ENCODE measurements at places on chromosomes 12 and 14.

DNA sequence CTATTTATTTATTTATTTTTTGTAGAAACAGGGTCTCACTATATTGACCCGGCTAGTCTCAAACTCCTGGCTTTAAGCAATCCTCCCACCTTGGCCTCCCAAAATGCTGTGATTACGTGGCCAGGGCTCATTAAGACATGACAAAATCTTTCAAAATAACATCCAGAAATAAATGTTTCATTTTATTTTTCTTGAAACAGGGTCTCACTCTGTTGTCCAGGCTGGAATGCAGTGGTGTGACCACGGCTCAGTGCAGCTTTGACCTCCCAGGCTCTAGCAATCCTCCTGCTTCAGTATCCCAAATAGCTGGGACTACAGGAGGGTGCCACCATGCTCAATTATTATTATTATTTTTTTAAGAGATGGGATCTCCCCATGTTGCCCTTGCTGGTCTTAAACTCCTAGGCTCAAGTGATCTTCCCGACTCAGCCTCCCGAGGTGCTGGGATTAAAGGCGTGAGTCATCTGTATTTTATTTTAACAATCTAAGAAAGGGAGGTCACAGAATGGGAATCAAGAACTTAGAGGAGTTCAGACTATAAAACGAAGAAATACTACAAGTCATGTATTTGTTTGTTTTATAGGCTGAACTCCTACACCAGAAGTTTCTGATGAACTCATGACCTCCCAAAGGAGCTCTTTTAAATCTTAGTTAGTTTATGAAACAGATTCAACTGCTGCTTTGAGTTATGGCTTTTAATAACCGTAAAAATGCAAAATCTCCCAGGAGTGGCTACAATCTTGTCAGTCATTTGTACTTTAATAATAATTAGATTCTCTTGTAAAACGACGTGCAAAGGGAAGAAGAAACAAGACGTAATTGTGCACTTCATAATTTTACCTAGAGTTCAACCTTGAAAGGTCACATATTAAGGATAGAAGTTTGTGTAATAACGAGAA is 2.1 kb upstream of the TMEM263 start:
- DNase-seq: no peak

GRCh38 chr12:47014474-47014873 is 64.9 kb upstream of the PCED1B start:
- DNase-seq: no peak

GRCh38 chr12:46983393-46983793 is 96.0 kb upstream of the PCED1B start:
- DNase-seq: no peak

DNA sequence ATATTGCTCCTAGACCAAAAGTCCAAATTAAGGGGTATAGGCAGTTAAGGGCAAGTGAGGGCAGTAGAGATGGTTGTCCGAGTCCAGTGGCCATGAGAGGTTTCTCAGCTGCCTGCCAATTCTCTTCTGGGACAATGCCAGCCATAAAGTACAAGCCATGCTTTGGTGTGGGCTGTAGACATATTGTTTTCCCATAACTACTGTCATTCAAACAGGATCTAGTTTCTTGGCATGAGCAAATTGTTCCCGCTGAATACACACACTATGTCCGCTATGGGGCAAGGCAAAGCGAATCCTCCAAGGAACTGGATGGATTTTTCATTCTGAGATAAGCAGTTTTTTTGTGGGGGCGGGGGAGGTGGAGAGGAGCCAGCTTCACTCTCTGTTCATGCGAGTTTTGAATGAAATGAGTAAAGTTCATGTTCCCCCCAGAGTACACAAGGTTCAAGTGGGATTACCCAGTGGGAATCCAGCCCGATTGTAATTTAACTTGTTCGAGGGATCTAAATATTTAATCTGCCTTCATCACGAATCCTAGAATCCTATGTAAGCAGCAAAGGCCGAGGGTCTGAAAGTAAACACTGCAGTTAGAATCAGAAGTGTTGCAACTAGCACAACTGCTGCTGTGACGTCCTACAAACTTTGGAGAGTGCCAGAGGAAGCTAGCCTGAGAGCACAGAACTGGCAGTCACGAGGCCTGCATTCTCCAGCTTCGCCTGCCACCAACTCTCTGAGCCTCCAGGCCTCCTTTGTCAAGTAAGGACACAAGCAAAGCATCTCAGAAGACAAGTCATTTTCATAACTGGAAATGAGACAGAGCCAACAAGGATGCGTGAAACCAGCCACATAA is 137.0 kb downstream of the CRADD start:
- DNase-seq: no peak

GRCh38 chr12:64627771-64628170 is 17.5 kb downstream of the RASSF3 start:
- no peak for DNase-seq

GRCh38 chr12:46265102-46265501 is 3.7 kb downstream of the SLC38A1 start:
- no peak for DNase-seq

- DNase-seq: no peak
Observed at GRCh38 chr12:89874146-89874545, 165.5 kb upstream of the ATP2B1 start.

GRCh38 chr12:120155072-120155471 is 38.5 kb upstream of the RAB35 start:
- no peak for DNase-seq

DNA sequence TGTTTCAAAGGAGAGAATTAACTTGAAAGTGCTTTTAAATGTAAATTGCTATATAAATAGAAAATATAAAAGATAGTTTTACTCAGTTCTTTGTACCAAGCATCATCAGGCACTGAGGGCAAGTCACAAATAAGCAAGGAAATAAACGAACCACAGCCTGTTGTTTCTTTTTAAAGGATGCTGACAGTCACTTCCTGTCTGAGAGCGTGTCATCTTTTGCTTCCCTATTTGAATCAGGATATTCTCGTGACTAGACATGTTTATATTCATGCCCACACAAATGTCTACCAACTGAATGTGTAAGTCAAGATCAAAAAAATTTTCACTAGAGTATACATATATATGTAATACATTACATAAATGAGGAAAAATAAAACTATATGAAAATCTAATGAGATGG is 31.4 kb upstream of the SLC2A13 start:
- DNase-seq: no peak

GRCh38 chr14:105864116-105864515 is 337.7 kb downstream of the TMEM121 start:
- DNase-seq: no peak

DNA sequence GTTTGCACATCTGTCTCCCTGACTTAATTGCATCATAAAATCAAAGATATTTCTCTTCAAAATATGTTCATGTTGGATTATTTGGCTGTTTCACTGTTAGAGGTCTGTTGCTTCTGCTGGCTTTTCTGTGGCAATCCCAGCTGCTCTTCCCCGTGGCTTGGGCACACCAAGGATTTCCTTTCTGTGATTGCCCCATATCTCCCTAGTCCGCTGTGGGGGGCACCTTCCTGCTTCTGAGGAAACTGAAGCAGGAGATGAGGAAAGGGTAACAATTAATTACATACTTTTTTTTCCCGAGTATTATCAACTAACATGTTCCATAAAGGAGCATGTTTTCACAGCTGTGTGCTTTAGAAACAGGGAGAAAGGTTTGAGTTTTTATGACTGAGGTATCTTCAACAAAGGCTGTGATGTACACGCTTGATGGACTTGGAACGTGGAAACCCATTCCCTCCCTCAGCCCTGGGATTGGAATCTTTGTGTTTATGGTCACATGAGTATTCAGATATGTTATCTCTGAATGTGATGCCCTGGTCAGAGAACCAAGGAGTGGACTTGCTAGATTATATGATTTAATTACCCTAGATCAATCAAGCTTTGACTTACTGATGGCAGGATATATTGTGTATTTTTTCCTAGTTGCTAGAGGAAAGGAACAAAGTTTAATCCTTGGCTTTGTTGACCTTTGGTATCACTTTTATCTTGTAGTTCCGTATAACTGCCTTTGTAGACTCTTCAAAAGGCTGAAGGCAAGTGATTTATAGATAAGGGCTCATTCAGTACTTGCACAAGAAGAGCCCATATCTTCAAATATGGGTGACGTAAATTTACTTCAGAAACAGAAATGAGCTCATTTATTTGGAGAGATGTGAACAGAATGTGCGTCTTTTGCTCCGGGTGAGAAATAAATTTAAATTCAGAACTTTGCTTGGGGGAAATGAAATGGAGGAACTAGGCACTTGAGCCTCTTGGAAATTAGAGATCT is 46.7 kb downstream of the BORCS5 start:
- no peak for DNase-seq

- DNase-seq: no peak
Observed at GRCh38 chr14:63730659-63731058, 2.8 kb upstream of the SGPP1 start.

DNA sequence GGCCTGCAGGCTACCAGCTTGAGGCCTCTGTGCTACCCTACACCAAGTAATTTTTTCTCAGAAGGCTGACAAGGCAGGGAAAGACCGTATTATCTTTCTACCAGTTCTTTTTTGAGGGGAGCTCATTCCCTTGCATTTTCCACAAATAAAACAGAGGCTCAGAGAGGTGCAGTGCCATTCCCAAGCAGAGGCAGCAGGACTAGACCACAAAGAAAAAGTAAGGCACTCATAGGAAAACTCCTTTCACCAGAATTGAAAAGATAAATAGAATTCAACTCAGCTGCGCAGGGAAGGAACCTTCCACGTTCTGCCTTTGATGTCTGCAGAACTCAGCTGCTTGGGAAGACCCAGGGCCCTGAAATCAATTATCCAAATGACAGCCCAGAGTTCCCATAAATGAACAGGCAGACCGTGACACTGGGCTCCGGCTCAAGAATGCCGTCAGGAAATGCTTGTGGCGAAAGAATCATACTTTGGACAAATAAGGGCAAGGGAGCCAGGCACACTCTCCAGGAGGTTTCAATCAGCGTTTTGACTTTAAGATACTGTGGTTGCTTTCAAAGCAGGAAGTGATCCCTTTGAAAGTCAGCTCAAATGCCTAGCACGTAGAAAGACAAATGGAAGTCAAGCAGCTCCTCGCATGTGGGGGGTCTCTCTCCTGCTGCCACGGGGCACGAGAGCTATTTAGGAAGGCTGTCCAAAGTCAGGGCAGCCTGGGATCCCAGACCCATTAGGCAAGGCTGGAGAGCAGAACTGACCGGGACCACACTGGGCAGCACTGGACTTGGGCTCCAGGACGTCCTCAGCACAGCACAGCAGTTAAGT is 14.0 kb downstream of the KCTD10 start:
- DNase-seq: no peak

GRCh38 chr12:6730169-6730568 is 6.3 kb downstream of the COPS7A start:
- DNase-seq: no peak

- no peak for DNase-seq
Observed at GRCh38 chr12:106258935-106259334, 11.1 kb upstream of the CKAP4 start.

- DNase-seq: no peak
Observed at GRCh38 chr12:71476513-71476912, 36.9 kb downstream of the LGR5 start.

DNA sequence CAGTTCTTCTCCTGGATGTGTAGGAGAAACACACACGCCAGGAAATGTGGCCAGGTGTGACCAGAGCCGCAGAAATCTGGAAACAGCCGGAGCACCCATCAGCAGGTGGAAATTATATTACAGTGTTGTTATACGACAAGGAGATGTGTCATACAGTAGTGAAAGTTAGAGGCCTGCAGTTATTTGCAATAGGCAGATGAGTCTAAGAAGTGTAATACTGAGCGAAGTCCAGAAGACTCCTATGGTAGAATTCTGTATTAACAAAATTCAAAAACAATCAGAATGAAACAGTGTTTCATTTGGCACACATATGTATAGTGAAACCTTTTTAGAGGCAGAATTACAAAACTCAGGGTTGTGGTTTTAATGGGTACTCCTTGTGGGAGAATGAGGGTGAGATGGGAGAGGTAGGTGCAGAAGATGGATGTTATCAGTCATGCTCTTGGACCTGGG is 39.3 kb upstream of the AMN start:
- no peak for DNase-seq

DNA sequence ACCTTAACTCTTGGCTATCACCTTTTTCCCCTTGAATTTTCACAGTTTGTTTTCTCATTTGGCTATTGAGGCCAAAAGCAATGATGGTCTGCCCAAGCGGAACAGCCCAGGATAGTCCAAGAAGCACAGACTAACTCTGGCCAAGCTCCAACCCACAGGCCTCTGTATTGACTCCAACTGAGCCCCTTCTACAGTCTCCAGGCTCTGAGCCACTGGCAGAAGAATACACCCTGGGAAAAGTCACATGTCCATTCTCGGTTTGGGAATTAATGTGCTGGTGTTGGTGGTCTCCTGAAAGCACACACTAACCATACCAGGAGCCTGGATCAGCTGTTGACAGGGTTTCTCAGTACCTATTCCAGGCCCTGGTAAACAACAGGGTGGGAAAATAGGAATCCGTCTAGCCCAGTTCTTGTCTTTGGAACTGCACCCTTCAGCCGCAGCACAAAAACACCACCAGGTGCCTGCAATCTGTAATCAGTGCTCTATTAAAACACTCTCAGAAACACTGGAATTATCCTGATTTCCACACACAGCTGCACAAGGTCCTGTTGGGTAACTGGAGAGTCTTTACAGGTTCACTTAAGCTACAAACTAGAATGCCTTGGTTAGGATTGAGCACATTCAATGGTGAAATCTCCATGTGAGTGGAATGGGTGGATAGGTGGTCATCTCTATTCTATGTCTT is 63.6 kb downstream of the STXBP6 start:
- no peak for DNase-seq

GRCh38 chr14:53531156-53531555 is 378.0 kb upstream of the DDHD1 start:
- DNase-seq: no peak

GRCh38 chr12:66297080-66297479 is 5.2 kb upstream of the HELB start:
- DNase-seq: no peak

GRCh38 chr14:65750906-65751305 is 338.4 kb downstream of the FUT8 start:
- no peak for DNase-seq

DNA sequence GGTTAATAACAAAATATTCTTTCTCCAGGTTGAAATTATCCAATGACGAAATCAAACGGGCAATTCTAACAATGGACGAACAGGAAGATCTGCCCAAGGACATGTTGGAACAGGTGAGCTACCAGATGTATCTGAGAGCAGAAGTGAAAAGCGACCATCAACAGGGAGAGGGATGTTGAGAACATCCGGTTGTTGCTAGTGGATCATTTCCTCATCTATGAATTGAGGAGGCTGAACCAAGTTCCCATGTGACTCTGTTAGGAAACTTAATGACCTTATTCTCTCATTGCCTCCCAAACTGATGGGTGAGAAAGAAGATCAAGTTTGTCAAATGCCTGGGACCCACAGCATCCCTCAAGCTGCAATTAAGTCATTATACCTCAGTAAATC is 117.7 kb downstream of the GPR135 start:
- no peak for DNase-seq

- DNase-seq: no peak
Observed at GRCh38 chr14:37122288-37122687, 50.1 kb downstream of the SLC25A21 start.

DNA sequence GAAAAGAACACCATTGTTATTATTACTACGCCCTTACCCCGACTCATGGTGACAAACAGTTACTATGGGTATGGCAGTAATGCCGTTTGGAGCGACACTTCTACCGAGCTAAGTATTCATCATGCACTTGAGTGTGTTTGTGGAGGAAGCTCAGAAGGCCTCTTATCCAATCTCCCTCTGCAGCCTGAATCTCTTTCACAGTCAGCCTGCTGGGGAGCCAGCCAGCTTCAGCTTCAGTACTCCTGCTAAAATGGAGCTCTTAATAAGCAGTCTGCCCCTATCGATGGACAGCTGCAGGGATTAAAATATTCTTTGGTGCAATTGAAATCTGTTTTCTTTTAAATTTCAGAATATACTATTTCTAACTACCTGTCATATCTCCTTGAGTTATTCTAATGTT is 24.7 kb upstream of the ATP5MC2 start:
- DNase-seq: no peak

Measured in activated CD8-positive, alpha-beta memory T cell treated with anti-CD3 and anti-CD28 coated beads for 1 hour (primary cell).